ENCODE measurements at places on chromosomes 2 and 18.

- no peak for DNase-seq
Measured at GRCh38 chr2:127174136-127174535, 46.0 kb downstream of the CYP27C1 start.

DNA sequence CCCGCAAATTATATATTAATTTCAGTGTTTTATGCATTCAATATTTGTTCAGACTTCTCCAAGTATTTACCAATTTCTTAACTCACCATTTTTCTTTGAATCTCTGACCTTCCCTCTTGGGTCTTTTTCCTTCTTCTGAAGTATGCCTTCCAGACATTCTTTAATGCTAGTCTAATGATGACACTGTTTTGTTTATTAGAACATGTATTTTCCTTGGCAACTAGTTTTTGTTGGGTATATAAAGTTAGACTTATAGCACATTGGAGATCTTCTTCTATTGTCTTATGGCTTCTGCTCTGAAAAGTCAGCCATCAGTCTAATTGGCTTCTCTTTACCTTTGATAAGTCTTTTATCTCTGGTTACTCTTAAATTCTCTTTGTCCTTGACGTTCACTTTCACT is 423.2 kb upstream of the NRP2 start:
- no peak for DNase-seq

GRCh38 chr2:237652854-237653253 is 25.5 kb downstream of the LRRFIP1 start:
- DNase-seq = no peak

GRCh38 chr2:198662905-198663304 is 794.8 kb downstream of the SATB2 start:
- DNase-seq = no peak

DNA sequence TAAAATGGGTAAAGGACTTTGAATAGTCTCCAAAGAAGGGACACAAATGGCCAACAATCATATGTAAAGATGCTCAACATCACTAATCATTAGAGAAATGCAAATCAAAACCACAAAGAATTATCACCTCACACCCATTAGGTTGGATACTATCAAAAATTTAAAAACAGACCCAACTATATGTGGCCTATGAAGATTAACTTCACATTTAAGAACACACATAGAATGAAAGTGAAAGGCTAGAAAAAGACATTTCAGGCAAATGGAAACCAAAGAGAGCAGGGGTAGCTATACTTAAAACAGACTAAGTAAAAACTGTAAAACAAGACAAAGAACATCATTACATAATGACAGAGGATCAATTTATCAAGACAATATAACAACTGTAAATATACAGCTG is 53.5 kb upstream of the ASPRV1 start:
- DNase-seq = no peak

- no peak for DNase-seq
Measured at GRCh38 chr2:140589696-140590095, 1541.1 kb downstream of the LRP1B start.

DNA sequence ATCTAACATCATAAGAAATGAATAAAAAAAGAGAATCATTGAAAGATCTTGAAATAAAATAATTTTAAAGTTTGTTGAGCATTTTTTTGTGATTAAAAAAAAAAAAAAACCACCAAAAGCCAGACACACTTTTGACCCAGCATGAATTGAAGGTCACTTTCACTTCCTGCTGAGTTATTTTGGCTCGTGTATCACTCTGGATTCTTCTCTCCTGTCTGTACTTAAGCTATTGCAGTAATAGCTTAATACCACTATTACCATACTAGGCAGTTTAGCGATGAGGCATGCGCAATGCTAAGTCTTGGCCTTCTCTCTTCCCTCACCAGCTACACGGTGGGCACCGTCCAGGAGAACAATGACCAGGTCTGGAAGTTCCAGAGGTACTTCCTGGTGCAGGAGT is 54.5 kb upstream of the SPP2 start:
- no peak for DNase-seq

DNA sequence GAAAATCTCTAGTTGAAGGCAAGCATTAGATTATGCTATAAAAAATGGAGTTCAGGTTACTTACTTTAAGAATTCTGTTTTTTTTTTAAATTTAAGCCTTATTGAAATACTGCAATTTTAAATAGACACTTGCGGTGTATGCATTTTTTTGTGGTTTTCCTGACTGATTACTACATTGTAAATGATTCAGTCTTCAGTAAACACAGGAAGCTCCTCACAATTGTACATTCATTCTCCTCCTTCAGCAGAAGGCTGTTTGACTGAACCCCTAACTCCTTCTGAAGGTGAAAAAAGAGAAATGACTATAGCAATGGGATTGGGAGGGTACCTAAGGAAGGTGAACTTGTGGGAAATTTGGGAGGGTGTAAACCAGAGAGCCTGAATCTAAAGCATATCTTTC is 136.1 kb downstream of the GCA start:
- no peak for DNase-seq

Data from activated CD8-positive, alpha-beta memory T cell treated with anti-CD3 and anti-CD28 coated beads for 1 hour (primary cell).